ENCODE measurements at places on chromosomes 5 and 9.

DNA sequence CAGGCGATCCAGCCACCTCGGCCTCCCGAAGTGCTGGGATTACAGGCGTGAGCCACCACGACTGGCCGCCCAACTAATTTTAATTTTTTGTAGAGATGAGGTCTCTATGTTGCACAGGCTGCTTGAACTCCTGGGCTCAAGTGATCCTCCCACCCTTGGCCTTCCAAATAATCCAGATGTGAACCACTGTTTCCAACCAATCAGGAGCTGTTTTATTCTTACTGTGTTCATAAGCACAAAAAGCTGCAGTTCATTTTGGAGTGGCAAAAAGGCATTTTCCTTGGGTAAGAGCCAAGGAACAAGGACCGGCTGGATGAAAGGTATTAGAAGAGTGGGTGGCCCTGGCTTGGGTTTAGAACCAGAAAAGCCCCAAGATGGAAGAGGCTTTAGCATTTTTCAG, 5.2 kb upstream of the SLC27A4 start:
- DNase-seq: no peak

GRCh38 chr9:114588210-114588609, 641 bp downstream of the ATP6V1G1 start:
- DNase-seq: no peak

GRCh38 chr9:129463477-129463876, 157.4 kb downstream of the C9orf50 start:
- no peak for DNase-seq

DNA sequence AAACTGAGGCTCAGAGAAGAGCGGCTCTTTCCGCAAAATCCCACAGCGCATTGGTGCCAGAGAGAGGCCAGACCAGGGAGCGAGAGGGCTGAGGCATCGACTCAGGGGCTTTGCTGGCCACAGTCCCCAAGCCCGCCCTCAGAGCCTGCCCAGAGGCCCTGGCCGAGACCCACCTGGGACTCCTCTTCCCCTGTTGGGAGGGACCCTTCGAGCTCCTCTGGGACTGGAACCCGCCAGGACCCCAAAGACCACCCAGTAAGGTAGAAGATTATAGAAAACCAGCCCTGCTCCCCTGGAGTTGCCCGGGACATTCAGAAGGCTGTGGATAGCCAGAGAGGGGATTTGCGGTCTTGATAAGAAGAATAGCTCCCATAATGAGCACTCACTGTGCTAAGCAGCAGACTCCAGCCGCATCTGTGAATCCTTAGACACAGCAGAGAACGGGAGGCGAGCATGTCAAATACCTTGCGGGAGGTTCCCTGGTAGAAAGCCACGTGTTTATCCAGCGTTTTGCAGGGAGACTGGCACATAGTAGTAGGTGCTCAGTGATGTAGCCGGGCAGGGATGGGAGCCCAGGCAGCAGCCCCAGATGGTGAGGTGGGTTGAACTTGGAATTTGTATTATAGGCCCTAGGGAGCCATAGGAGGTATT, 651 bp upstream of the AK1 start:
- no peak for DNase-seq

DNA sequence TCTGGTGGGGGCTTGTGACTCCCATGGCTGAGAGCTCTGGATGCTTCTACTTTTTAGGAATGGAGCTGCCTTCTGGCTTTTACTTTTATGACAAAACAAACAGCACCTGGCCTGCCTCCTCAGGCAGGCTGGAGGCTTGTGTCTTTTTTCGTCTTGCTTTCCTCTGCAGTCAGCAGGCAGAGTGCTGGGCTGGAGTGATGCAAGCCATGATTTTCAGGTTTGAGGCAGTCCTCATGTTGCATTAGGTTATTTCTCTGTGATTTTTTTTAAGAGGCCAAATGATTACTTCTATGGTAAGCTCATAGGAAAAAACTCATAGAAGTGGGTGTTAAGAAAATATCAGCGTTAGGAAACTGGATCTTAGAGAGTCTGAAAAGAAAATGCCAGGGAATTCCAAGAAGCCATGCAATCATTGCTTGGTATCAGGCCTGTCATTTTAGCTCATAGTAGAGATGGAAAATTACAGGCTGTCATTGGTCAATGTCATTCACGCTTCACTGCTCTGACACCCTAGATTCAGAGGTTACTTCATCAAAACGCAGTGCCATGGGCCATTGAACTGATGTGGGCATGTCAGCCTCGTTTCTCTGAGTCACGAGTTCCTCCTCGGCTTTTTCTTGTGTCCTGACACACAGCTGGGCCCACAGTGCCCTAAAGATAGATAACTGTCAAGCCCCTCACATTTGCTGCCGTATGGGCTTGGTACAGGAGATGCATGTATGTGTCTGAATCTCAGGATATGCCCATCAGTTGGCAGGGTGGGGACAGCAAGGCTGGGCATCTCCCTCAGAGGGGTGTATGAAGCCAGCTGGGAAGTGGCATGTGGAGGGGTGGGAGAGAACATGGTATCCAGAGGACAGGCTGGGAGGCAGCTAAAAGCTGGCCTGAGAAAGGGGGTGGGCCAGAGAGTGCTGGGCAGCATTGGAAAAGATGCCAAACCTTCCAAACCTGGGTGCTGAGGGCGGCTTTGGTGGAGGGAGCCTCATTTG, 151.8 kb downstream of the HSPA4 start:
- DNase-seq: no peak

DNA sequence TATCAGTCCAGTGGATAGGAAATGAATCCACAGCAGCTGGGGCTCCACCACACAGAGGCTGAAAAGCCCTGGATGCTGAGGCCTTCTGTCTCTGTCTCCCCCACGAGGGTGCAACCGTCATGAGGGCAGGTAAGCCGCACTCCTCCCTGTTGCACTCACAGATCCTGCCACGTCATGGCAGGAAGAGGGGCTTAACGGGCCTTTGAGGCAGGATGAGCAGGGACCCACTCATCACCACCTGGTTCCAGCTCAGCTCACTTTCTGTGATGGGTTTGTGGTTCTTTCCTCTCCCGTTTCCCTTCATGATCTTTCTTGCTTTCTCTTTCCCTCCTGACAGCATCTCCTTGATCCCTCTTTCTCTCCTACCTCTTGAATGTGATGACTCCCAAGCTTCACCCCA, 575.2 kb downstream of the CCDC171 start:
- DNase-seq: no peak

GRCh38 chr5:75729321-75729720, 12.1 kb upstream of the POC5 start:
- no peak for DNase-seq

DNA sequence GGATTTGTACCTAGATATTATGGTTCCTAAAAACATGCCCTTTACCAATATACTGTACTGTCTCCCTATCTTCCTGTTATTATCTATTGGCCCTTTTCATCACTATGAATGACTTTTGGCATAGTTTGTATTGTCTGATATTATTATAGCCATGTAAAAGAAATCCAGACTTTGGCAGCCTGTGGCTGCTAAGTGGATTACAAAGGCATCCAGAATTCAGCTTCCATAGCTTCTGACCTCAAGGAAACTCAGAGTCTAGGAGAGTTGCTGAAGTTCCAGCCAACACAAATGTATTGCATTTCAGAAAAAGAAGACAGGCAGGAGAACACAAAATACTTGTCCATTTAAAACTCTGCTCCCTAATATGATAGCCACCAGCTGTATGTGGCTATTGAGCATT, 319.2 kb upstream of the MPDZ start:
- no peak for DNase-seq

DNA sequence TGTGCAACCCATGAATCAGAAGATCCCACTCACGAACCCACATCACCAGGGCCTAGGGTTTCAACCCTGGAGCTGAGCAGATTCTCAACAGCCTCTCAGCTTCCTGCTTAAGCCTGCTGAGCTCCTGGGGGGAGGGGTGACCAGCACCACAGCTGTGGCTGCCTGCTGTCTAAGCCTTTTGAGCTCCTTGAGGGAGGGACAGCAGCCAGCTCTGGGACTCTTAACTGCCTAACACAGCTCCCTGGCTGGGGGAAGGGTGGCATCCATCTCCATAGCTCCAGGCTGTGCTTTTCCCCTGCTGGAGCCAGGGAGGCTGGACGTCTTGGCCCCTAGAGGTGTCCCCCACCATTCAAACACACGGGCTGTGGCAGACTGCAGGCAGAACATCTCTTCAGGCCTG, 250.3 kb downstream of the DMAC1 start:
- no peak for DNase-seq

- DNase-seq: no peak
Observed at GRCh38 chr5:41508186-41508585, 2.2 kb downstream of the PLCXD3 start.

GRCh38 chr9:125241863-125242739, 958 bp upstream of the HSPA5 start:
- DNase-seq: peak; percentile 5

- DNase-seq: no peak
Observed at GRCh38 chr9:1198085-1198484, 147.9 kb downstream of the DMRT2 start.

DNA sequence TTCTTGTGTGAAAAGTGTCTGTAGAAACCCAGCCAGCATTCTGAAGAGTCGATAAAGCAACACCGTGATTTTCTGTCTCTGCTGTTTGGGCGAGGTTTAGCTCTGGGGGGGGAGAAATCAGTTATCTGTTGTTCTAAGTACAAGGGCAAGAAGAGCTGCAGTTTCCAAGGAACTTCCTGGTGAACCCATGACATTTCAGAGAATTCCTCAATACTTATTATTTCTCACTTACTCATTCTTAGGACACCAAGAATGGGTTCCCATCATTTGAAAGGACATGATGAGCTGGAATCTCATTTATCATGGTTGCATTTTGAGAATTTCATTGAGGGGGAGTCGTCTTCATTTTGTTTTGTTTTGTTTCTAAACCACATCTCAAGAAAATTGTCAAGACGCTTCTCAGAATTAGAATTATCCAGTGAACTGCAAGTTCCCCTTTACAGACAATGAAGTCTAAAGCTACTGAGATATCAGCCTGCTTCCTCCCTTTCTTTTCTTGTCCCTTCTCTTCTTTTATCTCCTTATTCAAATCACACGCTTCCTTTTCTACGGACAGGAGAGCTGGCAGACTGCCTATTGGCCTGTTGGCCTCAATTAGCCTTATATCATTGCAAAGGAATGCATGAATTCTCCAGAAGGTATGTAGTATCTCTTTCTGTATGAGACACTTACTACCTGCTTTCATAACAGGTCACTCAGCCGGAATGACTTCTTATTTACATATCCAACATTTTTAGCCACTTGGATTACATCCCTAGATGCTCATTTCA, 53.7 kb downstream of the ZNF462 start:
- DNase-seq: no peak

DNA sequence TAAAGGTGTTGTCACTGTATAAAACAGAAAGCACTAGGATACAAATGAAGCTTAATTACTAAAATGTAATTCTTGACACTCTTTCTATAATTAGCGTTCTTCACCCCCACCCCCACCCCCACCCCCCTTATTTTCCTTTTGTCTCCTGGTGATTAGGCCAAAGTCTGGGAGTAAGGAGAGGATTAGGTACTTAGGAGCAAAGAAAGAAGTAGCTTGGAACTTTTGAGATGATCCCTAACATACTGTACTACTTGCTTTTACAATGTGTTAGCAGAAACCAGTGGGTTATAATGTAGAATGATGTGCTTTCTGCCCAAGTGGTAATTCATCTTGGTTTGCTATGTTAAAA, 43.8 kb downstream of the NDFIP1 start:
- DNase-seq: no peak

GRCh38 chr9:75930190-75930589, 39.7 kb downstream of the PCSK5 start:
- no peak for DNase-seq

GRCh38 chr9:137514691-137515337, 35.4 kb downstream of the PNPLA7 start:
- no peak for DNase-seq

- no peak for DNase-seq
Observed at GRCh38 chr9:138068601-138069035, 191.0 kb downstream of the CACNA1B start.

DNA sequence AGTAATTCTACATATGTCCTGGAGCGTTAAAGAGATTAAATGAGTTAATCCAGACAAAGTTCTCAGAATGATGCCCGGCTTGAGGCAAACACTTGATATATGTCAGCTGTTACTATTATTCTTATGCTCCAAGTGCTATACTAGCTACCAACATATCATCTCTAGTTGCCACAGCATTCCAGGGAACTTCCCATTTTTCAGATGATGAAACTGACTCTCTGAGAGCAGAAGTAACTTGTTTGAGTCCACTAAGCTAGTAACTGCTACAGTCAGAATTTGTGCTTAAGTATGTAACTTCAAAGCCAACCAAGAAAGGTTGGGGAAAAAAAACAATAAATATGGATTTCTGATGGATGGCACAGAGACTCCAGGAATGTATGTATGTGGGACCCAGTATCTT, 98.1 kb downstream of the CDK5RAP2 start:
- no peak for DNase-seq

- no peak for DNase-seq
Observed at GRCh38 chr9:128104171-128104618, 23.3 kb downstream of the PTGES2 start.

GRCh38 chr9:121088576-121088975, 13.8 kb downstream of the CNTRL start:
- DNase-seq: no peak

GRCh38 chr5:73763300-73764032, 137.5 kb downstream of the ARHGEF28 start:
- no peak for DNase-seq

GRCh38 chr5:20469792-20470191, 481.8 kb upstream of the CDH18 start:
- no peak for DNase-seq

GRCh38 chr5:17989036-17989435, 354.8 kb downstream of the TAF11L14 start:
- no peak for DNase-seq

DNA sequence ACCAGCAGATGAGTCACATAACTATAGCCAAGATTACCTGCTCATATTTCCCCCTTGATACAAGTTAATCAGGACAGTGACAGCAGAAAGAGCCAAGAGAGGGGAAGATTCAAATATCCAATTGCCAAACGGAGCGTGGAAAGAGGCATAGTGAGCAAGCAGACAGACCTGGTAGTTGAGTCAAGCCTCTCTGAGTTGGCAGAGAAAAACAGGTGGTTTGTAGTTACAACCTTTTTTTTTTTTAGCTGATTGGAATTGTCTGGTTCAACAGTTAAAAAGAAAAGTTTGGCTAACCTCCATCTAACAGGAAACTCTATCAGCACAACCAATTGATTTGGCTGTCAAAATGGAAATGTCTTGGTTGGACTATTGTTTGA, 272.1 kb downstream of the TLE1 start:
- DNase-seq: no peak

DNA sequence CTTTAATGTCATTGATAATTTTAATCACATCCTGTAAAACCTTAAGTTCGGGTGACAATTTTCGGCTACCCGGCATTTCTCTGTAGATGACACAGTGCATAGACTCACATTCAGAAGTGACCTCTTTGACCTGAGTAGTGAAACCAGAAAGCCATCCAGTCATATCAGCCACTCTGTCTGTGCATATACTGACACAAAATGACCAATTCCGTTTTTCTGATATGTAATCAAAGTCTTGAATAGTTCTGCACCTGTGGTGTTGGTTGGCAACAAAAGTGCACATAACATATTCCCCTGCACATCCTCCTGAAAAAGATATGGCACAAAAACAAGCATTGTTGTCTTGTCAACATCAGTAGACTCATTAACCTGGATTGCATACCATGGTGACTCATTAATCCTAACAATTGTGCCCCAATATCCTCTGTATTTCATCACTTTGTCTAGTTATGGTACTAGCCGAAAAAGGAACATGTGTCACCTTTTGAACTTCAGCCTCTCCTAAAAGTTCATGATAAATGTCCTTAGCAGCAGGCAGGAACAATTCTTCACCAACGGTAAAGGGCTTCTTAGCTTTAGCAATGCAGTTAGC, 4.6 kb upstream of the HNRNPA0 start:
- DNase-seq: no peak
